ENCODE measurements at places on chromosomes 16 and 17.

DNA sequence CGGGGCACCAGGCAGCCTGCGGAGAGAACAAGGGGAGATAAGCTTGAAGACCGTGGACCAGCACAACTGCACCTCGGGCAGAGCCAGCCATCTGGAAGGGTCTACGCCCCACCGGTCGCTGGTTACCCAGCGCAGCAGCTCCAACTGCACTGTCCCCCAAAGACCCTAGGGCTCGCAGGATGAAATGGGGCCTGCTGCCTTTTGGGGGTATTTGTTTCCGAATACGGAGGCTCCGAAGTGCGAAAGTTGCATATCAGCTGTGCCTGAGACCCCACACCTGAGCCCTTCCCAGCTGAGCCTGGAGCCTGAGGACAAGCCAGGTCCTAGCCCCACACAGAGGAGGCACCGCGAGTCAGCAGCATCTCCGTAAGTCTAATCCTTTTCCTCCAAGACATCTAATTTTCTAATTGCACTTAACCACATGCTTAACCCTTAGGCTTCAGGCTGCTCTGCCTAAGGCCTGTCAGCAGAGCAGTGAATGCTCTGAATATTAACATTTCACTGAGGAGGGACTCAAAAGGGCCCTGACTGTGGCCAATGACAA, 4.0 kb downstream of the KIFC3 start:
- DNase-seq: no peak

DNA sequence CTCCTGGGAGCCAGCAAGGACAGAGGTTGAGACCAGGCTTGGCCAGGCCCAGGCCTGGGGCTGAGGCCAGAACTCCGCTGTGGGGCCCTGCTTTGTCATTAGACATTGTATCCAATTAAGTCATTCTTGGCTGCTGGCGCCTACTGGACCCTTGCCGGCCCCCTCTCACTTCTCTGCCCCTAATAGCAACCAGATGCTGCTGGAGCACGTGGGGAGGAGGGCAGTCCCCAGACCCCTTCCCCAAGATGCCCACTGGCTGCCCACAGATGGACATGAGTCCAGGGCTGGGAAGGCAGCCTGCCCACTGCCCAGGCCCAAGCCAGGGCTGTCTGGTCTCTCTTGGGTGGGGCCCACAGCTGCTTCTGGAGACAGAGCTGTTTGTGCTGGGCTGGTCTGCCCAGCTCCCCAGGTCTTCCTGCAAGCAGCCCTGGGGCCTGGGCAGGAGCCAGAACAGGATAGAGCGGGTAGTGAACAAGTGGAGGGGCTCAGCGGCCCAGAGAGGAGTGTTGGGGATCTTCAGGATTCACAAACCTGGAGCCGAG, 7.8 kb downstream of the PLXDC1 start:
- DNase-seq: no peak

- DNase-seq: no peak
Measured at GRCh38 chr17:70106551-70106950, 31.5 kb downstream of the KCNJ16 start.

GRCh38 chr17:17859909-17860765, 23.4 kb upstream of the SREBF1 start:
- peak; percentile 70 for DNase-seq

GRCh38 chr16:58088091-58088490, 41.1 kb downstream of the CFAP20 start:
- DNase-seq: no peak
